RWPE2 (cell line): ENCODE measurements at places on chromosomes 7 and 10.

DNA sequence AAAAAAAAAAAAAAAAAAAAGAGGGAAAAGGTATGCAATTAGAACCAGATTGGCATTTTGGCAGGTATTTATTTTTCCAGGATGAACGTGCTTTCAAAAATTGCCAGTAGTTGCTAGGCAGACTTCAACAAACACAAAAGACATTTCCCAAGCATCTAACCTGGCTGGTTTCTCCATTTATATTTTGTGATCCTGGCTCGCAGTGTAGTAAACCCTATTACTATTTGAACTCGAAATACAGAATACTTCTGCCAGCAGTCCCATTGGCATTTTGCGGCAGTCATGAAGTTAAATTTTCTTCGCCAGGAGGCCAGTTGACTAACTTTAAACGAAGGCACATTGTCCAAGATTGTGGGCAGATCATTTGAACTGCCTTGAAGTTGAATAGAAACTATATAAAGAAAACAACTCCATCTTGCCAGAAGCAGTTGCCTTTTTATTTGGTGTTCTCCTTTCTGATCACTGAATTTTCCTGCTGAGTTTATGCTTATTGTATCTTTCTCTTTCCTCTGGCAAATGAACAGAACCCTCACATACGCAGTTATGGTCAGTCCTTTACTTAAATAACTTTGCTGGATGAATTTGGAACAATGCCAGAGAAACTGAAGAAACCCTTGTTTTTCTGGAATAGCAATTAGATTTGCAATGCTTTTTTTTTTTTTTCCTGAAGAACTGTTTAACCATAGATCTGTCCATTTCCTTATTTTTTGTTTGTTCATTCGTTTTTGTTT, 132.9 kb downstream of the BICC1 start:
- no peak for DNase-seq

DNA sequence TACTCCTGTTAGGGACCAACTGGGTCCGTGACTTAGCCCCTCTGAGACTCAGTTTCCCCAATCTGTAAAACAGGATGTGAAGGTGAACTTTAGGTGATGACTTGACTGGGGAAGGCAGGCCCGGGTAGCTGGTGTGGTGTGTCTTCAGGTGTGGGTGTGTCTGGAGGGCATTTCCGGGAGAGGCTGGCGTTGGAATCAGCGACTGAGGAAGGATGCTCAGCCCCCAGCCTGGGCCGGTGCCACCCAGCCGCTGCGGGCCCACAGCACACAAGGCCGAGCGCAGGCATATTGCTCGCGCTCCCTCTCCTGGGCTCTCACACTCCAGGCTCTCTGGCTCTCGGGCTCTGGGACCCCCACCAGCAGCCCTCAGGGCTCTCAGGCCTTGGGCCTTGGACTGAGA, 31.7 kb upstream of the CNPY1 start:
- DNase-seq = no peak

- no peak for DNase-seq
Measured at GRCh38 chr10:36181426-36182178, 539.5 kb upstream of the FZD8 start.

GRCh38 chr7:139886206-139886605, 57.1 kb downstream of the TBXAS1 start:
- DNase-seq = no peak

DNA sequence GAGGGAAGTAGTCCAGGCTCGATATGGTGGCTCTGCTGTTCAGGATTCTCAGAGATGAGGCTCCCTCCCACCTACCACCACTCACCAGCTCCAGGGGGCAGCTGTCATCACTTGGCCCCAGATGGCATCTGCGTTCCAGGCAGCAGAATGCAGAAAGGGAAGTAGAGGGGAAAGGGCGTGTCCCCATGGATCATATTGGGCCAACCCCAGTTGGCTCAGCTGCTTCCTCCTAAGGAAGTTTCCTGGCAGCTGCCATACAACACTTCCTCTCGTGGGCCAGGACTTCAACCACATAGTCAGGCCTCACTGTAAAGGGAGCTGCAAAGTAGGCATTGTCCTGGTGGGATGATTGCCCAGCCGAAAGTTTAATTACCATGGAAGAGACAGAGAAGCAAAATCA, 1.6 kb upstream of the TEX36 start:
- DNase-seq = no peak

GRCh38 chr10:117334926-117335325, 40.3 kb downstream of the PDZD8 start:
- no peak for DNase-seq

DNA sequence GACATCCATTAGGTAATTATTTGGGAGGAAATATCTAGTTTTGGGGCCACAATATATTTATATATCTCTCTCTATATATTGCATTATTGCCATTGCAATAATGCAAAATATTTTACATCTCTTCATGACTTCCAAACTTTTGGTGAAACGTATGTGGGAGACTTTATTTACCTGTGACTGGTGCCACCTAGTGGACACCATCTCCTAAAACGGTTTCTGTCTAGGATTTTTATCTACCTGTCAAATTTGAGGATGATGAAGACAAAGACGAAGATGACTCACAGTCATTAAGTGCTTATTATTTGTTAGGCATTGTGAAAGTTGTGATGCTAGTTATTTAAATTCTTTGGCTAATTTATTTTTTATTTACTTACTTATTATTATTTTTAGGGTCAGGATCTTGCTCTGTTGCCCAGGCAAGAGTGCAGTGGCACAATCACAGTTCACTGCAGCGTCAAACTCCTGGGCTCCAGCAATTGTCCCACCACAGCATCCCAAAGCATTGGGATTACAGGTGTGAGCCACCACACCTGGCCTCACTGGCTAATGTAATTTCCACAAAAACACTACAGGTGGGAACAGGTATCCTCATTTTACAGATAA, 18.7 kb upstream of the CBLL1 start:
- DNase-seq = no peak

DNA sequence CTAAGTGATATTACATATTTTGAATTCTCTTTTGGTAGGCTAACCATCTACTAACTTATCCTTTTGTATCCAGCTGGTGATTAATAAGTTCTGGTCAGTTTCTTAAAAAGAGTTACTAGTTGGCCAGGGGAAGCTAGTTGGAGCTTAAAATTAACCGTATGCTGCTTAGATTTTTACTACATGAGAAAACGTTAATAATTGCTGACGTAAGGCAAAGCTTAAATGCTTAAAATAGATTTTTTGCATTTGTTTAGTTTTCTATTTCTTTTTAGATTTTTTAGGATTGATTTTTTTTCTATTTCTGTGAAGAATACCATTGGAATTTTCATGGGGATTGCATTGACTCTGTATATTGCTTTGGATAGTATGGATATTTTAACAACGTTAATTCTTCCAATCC, 32.6 kb downstream of the CCDC172 start:
- DNase-seq = no peak

DNA sequence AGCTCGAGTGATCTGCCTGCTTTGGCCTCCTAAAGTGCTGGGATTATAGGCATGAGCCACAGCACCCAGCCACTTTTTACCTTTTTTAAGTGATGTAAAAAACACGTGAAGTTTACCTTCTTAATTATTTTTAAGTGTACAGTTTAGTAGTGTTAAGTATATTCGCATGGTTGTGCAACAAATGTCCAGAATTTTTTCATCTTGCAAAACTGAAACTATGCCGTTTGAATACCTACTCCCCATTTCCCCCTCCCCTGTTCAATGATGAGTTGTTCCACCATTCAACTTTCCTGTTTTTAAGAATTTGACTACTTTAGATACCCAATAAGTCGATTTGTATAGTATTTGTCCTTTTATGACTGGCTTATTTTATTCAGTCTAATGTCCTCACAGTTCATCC, 10.9 kb downstream of the NRBF2 start:
- DNase-seq = no peak

DNA sequence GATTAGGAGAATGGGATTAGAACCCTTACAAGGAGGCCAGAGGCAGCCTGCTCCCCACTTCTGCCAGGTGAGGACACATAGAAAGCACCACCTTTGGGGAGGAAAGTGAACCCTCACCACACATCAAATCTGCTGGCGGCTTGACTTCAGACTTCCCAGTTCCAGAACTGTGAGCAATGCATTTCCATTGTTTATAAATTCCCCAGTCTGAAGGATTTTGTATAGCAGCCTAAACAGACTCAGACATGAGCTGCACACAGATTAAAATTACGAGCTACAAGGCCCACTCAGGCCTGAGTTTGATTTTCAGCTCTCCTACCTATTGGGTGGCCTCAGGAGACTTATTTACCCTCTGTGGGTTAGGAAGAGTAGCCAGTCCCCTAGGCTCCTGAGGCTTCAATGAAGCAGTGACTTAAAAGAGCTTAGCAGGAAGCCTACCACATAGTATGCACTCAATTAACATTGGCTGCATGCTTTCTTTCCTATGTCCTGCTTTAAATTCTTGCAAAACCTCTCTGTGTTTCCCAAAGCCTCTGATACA, 350.7 kb upstream of the ZMIZ1 start:
- DNase-seq = no peak

DNA sequence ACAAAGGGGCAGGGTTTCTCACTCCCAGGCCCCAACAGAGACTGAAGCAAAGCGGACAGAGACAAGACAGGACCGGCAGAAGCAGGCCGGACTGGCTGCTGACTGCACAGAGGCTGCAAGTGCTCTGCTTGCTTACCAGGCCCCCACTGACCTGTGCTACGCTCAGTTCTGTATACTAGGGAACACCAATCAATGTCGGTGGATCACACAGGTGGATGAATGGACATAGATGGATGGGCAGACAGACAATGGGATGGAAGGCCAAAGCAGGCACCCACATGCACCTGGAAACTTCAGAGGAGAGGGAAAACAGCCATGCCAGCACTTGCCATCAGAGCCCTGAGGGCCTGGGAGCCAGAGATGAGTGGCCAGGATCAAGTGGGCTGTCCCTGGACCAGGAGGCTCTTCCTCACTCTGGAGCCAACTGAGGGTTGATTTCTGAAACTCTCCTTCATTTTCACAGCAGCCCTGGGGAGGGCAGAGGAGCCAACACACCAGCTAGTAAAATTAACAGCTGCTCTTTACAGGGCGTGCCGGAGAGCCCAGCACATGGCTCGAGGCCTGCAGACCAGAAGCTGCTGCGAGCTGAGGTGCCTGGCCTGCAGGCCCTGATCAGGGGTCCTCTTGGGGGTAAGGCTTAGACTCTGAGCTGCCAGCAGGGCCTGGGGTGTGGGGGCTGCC, 243.6 kb downstream of the KCNMA1 start:
- DNase-seq = no peak

- DNase-seq = no peak
Measured at GRCh38 chr7:33243319-33243881, 114.0 kb downstream of the BBS9 start.

GRCh38 chr10:59537501-59537900, 172.1 kb downstream of the SLC16A9 start:
- DNase-seq = no peak

- DNase-seq = no peak
Measured at GRCh38 chr7:16099302-16099849, 322.0 kb downstream of the CRPPA start.

GRCh38 chr7:43668035-43668434, 61.3 kb downstream of the COA1 start:
- DNase-seq = no peak

DNA sequence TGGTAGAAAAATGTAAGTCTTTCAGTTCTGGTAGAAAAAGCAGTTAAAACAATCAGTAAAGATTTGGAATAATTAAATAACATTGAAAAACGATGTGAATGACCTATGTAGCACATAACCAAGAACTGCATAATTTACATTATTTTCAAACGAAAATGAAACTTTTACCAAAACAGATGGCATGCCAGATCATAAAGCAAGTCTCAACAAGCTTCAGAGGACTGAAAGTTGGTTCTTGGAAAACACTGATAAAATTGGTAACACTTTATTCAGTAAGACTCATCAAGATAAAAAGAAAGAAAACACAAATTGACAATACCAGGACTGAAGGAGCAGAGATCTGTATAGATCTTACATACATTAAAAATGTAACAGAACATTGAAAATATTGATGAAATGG, 92.8 kb downstream of the VIPR2 start:
- no peak for DNase-seq

GRCh38 chr7:116511552-116512519, 12.3 kb downstream of the CAV2 start:
- DNase-seq = no peak

DNA sequence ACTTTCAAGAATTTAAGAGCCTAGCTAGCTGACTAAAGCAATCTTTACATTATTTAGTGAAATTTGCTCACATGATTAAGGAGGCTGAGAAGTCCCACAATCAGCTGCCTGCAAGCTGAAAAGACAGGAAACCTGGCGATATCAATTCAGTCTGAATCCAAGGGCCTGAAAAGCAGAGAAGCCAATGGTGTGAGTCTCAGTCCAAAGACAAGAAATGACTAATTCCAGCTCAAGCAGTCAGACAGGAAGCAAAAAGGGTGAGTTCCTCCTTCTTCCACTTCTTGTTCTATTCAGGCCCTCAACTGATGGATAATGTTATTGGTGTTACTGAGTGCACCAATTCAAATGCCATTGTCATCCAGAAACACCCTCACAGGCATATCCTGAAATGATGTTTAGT, 1231.6 kb upstream of the CELF2 start:
- DNase-seq = no peak

DNA sequence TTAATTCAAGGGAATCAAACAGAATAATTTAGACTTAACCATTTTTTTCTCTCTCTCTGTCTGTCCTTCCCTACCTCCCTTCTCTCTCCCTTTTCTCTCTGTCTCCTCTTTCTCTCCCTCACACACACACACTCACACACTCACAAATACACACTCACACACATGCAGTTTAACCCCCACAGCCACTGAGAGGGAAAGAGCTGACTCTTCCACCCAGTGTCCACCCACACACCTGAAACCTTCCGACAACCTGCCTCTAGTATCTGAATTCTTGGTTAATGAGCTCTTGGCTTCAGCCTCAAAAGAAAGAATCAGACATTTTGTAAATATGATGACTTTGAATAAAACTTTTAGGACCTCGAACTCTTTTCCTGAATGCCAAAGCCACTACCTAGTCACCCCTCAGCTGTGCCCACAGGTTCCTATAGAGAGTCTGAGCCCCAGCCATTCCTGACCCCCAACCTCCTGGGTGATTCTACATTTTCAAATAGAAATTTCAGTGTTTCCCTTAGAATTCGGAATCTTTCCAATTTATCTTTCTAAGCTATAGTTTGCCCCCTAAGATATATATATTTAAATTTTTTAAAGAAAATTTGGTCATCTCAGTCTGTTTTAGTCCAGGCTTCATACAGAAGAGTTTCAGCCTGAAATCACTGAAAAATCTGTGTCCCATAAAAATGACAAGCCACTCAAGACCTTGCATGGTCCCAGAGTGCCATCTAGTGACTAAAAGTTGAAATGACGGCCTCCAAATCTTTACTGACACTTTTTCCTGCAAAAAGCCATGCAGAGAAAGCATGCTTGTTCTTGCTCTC, 202.8 kb downstream of the IPMK start:
- no peak for DNase-seq

- no peak for DNase-seq
Measured at GRCh38 chr7:105697753-105698152, 116.5 kb upstream of the EFCAB10 start.

DNA sequence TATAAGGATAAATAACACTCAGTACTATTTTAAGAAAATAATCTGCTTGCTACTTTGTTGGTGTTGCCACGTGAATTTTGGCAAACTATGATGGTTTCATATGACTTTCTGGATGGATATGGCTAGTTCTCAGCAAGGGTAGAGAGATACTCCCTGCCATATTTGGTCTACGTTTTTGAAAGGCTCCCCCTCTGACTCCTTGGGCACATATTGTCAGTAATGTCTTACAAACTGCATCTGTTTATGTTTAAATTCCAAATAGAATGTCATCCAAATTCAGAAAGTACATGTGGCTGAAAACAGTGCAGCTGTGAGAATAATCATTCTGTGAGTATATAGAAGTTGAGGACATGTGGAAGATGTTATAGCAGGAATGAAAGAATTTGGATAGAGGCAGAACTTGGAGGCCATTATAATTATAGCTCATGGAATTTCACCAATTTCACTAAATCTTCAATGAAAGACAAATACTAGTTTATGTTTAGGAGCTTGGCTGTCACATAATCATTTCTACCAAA, 107.8 kb downstream of the SRI start:
- DNase-seq = no peak
